ENCODE measurements at places on chromosomes 5 and 9.

- DNase-seq = no peak
Observed at GRCh38 chr5:158198636-158199035, 339.7 kb upstream of the CLINT1 start.

DNA sequence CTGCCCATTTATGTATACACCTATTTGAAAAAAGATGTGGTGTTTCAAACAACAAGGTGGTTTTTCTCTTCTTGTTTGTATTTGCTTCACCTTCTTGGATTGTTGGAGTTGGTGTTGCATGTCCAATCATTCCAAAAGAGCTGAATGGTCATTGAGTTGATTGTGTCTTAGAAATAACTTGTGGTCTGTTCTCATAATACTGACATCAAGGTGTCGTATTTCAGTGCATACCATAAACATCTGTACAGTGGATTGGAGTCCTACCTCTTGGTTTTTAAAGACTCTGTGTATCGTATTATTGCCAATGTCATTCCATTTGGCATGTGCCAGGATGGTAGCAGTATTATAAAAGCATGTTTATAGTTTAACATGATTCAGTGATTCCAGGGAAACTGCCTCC, 73.2 kb downstream of the TRIO start:
- DNase-seq = peak; percentile 38

GRCh38 chr9:98333703-98334582, 78.5 kb upstream of the TBC1D2 start:
- peak; percentile 99 for DNase-seq

- no peak for DNase-seq
Observed at GRCh38 chr5:176891331-176891958, 7.7 kb downstream of the HK3 start.

DNA sequence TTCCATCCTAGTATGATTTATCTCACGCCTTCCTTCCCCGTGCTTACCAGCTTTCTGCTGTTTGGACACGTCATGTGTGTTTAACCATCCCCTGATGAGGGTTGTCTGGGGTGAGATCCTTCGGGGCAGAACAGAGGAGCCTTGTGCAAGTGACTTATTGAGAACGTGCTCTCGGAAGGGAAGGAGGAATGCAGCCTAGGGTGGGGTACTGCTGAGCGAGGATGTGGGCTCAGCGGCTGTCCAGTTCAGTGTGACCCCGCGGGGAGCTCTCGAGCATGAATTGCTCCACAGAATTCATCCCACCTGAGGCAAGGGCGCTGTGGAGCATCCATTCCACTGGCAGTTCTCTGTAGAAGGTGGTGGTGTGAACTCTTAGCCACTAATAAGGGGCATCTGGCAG, 4.0 kb downstream of the MYOZ3 start:
- DNase-seq = no peak

DNA sequence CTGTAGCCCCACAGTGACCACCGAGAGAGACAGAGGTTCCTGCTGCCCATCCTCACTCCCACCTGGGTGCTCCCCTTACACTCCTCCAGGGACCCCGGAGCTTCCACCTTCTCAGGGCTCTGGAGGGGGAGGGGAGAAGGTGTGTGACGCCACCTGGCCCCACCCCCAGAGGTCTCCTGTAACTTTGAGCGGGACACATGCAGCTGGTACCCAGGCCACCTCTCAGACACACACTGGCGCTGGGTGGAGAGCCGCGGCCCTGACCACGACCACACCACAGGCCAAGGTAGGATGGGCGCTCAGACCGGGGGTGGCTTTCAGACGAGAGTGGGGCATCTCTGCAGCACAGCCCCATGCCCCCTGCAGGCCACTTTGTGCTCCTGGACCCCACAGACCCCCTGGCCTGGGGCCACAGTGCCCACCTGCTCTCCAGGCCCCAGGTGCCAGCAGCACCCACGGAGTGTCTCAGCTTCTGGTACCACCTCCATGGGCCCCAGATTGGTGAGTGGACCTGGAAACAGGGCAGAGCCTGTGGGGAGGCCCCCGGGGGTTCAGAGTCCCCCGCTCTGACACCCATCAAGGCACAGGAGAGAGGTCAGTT, 4.5 kb downstream of the MAMDC4 start:
- DNase-seq = no peak

GRCh38 chr9:38026840-38027527, 42.0 kb downstream of the SHB start:
- DNase-seq = no peak

GRCh38 chr9:96486386-96487028, 36.5 kb downstream of the HABP4 start:
- peak; percentile 91 for DNase-seq

DNA sequence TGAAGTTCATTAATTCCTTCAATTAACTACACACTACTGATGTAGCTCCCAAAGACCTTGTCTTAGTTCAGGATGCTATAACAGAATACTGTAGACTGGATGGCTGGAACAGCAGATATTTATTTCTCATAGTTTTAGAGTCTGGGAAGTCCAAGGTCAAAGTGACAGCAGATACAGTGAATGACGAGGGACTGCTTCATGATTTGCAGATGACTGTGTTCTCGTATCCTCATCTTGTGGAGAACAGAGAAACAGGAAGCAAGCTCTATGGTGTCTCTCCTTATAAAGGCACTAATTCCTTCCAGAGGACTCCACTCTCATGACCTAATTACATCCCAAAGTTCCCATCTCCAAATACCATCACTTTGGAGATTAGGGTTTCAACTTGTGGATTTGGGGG, 65.6 kb upstream of the MAP1B start:
- DNase-seq = no peak

DNA sequence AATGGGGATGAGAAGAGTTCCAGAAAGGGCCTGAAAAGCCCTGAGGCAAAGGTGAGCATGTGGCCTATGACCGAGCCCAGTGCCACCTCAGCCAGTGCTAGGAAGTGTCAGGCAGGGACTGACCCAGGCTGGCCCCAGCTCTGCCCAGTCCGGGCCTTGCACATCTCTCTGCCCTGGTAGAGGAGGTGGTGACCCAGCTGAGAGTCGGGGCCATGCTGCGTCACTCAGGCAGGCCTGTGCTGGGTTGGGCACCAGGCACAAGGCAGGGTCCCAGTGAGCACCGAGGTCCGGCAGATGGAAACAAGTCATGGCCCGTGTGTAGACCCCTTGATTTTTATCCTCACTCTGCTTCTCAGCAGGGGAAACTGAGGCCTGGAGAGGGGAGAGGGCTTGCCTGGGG, 729 bp downstream of the CDHR2 start:
- no peak for DNase-seq

DNA sequence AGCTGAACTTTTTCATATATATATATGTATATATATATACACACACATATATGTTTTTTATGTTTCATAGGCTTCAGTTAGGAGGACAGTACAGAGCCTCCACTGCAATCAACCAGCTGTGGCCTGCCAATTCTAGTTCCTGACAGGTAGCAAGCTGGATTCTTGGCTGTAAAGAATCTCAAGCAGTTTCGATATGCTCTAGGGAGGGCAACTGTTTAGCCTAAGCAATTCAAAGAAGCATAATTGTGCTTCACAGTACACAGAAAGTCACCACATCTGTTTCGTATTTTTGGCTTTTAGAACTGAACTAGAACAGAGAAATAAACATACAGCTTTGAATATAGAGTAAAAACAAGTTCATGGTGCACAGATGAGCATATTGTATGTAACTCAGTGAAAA, 152.4 kb upstream of the ARRDC3 start:
- no peak for DNase-seq

- DNase-seq = no peak
Observed at GRCh38 chr5:135662683-135663082, 83.9 kb upstream of the CXCL14 start.

GRCh38 chr9:105026451-105026850, 98.5 kb upstream of the ABCA1 start:
- DNase-seq = peak; percentile 41

- no peak for DNase-seq
Observed at GRCh38 chr5:152404494-152404893, 585 bp downstream of the NMUR2 start.

- DNase-seq = no peak
Observed at GRCh38 chr5:109354761-109355160, 55.0 kb downstream of the PJA2 start.
